Midbrain (tissue), 1 donor: ENCODE measurements at places on chromosomes 2 and 18.

GRCh38 chr2:8190279-8190678 is 491.6 kb upstream of the ID2 start:
- no peak for DNase-seq

DNA sequence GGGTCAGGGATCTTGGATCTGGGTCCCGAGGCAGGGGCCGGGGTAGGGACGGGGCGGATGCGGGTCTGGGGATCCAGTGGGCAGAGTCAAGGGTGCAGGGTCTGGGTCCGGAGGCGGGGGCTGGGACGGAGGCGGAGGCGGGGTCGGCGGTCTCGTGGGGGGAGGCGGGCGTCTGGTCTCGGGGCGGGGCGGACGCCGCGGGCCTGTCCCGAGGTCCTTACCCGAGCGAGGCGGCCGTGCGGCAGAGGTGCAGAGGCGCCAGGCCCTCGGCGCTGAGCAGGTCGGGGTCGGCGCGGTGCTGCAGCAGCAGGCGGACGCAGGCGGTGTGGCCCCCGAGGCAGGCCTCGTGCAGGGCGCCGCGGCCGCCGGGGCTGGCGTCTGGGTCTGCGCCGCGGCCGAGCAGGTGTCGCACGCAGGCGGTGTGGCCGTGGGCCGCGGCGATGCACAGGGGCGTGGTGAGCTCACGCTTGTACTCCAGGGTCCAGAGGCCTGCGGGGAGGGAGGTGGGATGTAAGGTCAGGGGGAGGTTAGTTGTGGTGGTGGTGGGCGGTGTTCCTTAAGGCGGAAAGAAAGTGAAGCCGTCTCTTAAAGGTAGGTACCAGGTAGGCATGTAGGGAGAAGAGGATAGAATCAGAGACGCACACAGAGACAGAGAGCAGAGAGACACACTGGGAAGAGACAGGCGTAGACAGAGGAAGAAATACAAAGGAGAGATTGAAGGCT is 26.6 kb downstream of the ASB18 start:
- DNase-seq = no peak

DNA sequence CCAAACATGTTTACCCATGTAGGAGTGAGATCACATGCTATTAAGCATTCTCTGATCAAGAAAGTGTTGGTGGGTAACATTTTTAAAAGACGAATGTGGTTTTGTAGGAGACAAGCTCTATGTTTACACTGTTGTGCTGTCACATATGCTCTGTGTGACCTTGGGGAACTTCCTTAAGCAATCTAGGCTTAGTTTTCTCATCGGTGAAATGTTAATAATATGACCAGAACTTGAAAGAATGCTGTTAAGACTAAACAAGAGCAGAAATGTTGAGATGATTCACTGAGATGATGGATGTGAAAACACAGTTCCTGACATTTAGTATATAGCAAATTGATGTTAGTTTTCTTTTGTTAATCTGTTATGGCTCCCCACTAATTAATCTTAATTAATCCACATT is 860.9 kb upstream of the CNTNAP5 start:
- DNase-seq = no peak

DNA sequence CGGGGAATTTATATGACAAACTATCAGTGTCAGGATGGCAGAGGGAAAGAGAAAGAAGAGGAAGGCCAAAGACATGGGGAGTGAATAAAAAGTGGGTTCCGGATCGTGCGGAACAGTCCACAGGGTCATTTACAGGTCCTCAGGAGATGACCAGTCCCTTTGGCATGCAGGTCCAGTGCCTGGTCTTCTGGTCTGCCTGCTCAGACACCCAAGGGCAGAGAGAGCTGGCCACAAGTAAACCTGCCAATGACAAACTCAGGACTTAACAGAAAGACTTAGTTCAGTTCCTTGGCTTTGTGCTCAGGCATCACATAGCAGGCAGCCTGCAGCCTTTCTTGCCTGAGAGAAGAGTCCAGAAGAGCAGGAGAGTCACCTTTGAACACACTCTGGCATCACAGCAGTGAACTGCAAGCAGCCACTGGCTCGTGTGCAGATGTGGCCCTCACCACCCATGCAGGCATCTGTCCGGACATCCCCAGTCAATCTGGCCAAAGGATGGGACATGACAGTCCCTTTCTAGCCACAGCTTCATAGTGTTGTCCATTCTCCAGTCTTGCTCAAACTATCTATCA is 14.0 kb downstream of the TMEM127 start:
- peak; percentile 38 for DNase-seq

GRCh38 chr2:166088634-166089033 is 39.2 kb downstream of the SCN1A start:
- DNase-seq = no peak

- DNase-seq = no peak
Measured at GRCh38 chr2:74080346-74080745, 67.4 kb downstream of the BOLA3 start.
